ENCODE measurements at places on chromosomes 3 and 15.

DNA sequence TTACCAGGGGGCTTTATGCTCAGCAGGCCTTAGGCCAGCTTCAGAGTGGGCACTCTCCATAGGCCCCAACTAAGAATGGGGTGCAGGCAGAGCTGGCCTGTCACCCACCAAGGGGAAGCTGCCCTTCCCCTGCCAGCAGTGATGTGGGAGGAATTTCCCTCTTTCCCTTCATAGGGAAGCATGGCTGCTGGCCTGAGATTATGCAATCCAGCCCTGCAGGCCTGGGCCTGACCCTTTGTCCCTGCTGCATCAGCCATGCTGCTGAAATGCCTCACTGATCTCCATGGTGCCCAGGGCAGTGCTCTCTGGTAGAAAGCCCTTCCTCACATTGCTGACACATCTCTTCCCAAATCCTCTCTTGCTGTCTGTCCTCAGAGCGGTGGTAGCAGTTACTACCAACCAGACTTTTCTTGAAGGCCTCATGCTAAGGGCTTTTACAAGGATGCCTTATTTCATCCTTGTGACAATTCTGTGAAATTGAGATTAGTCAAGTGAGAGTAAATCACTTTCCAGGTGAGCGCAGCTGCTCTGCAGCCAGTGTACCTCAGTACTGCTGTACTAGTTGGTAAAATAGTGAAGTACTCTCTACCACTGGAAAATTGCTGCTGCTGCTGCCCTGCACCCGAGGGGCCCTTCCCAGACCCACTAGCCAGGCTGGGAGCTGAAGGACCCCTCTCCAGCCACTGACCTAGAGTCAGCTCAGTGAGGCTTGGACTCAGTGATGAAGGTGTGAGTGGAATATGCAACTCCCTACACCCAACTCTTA is 33.8 kb downstream of the MRAS start:
- peak; percentile 5 for DNase-seq

GRCh38 chr3:2861920-2862319 is 248.3 kb downstream of the IL5RA start:
- no peak for DNase-seq

GRCh38 chr3:194773216-194773615 is 87.5 kb downstream of the FAM43A start:
- DNase-seq: no peak

DNA sequence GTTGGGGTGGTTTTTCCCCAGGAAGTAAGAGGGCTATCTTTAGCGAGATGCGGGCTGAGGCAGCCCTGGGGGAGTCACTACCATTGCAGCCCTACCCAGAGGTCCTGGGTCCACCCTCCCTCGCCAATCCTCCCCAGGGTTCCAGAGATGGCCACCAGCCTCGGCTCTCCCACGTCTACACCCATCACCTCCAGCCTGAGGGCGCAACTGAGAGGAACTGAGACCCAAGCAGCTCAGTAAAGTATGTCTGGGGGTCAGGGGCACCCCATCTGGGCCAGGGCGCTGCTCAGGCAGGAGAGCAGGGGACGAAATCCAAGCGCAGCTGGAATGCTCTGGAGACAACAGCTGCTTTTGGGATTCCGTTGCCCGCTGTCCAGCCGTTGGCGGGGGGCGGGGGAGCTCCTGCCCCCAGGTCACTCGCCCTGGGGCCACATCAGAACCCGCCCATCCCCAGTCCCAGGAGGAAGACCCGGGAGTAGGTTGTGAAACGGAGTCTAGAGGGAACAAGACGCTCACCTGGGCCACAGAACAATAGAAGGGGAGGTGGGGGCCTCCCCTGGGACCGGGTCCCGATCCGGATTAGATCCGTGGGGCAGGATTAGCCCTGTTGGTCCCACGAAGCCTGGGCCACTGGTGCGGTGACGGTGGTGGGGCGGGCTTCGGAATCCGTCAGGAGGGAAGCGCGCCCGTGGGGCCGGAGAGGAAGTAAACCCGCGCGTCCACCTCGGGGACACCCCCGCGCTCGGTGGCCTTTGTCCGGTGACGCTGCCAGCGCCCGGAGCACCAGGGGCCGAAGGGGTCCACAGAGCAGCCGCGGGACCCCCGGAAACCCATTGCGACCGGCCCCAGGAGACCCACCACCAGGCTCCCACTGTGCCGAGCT is 1.4 kb upstream of the NDUFAF3 start:
- DNase-seq: no peak

GRCh38 chr3:50320853-50321335 is 1.7 kb downstream of the HYAL2 start:
- no peak for DNase-seq

GRCh38 chr15:85756411-85757072 is 38.2 kb downstream of the KLHL25 start:
- DNase-seq: no peak

GRCh38 chr15:68875377-68876116 is 54.8 kb upstream of the SPESP1 start:
- DNase-seq: peak; percentile 80

DNA sequence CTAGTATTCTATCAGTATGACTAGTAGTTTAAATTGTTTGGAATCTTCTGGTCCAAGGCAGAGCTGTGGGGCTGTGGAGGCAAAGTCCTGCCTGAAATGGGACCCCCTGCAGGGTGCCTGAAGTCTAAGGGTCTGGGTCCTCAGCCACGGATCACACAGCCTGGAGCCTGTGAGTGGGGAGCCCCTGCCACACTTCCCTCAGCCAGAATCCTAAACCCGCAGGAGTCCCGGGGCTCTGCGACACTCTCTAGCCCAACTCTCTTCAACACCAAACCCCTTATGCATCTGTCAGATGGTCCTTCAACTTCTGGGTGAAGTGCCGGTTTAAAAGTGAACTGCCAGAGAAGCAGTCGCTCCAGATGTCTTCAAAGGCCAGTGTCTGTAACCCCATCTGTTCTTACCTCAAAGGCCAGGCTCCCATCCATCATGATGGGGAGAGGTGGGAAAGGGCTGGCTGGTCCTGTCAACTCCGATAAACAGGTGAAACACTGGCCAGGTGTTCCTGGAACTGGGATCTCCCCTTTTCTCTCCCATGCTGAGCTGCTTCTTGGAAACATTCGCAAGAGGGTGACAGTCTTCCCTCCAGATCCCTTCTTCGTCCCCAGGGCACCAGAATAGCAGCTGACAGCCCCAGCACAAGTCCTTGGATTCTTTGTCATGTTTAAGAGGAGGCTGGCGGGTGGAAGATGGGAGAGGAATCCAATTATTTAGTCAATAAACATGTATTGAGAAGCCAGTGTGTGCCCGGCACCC is 45.6 kb downstream of the CPN2 start:
- DNase-seq: no peak

DNA sequence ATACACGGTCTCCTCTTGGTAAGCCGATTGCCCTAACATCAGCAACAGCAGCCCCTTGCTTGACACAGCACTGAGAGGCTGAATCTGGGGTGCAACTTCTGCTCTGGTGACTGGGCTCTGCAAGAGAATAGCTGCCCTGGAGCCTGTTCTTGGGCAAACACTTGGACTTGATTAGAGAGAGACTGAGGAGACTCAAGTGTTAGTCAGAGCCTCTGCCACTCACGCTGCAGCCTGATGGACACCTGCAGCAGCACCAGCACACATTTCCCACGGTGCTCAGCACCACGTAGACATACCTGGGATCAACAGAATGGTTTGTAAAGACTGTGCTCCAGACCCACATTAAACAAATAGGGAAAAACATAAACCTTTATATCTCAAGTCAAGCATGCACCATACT is 35.8 kb upstream of the UMPS start:
- DNase-seq: no peak

GRCh38 chr3:11373235-11373634 is 101.0 kb downstream of the ATG7 start:
- DNase-seq: no peak
